Skeletal muscle cell (primary cell): ENCODE measurements at places on chromosomes 7 and 10.

DNA sequence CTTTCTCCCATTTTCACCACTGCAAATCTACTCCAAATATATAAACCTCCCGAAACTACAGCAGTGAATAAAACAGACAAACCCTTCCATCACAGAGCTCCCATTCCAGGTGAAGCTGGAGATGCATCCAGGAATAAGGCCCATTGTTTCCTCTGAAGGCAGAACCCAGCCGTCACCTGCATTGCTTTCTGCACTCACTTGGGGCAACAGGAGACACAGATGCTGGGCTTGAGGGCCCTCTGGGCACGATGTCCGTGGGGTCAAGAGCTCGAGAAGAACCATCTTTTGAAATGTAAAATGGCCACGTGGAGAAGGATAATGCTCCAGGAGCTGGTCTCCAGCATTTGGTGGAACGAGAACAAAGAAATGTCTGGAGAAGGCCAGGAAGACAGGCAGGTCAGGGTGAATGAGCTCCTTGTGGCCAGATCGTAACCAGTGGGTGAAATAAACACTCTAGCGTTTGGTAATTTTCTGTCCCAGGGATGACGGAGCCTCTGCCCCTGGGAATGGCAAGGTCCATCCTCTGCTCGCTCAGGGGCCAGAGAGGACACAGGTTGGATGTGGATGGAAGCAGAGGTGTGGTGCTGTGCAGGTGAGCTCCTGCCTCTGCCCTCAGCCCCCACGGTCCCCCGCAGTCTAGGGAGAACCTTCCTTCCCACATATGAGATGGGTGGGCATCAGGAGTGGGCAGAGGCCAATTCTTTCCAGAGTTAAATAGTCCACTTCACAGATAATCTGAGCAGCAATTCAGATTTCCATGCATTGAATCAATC, 556.1 kb downstream of the DNAJB6 start:
- no peak for DNase-seq

GRCh38 chr7:142557971-142558582, 191.2 kb upstream of the PRSS1 start:
- DNase-seq: no peak

GRCh38 chr7:45645141-45645969, 71.2 kb downstream of the ADCY1 start:
- no peak for DNase-seq

DNA sequence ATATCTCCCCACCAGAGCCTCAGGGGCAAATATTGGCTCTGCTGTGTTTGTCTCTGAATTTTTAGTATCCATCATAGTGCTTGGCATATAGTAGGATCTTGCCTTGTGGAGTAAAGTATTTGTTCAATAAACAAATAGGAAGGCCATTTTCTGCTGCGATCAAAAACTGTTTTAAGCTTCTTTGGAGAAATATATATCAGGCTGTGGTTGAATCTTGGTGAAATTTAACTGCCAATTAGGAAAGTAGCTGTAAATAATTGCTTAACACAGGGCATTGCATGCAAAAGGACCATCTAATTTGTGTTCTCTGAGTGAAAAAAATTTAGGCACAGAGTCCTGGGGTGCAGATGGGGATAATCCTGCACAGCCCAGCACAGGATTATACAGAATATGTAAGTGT, 15.1 kb downstream of the VCL start:
- no peak for DNase-seq

DNA sequence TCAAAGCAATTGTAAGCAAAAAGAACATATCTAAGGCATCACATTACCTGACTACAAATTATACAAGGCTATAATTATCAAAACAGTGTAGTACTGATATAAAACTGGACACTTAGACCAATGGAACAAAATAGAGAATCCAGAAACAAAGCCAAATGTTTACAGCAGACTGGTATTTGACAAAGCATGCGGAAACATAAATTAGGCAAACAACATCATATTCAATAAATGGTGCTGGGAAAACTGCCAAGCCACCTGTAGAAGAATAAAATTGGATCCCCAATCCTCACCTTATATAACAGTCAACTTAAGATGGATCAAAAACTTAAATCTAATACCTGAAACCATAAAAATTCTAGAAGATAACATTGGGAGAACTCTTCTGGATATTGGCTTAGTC, 240.8 kb upstream of the POM121L12 start:
- DNase-seq: no peak

DNA sequence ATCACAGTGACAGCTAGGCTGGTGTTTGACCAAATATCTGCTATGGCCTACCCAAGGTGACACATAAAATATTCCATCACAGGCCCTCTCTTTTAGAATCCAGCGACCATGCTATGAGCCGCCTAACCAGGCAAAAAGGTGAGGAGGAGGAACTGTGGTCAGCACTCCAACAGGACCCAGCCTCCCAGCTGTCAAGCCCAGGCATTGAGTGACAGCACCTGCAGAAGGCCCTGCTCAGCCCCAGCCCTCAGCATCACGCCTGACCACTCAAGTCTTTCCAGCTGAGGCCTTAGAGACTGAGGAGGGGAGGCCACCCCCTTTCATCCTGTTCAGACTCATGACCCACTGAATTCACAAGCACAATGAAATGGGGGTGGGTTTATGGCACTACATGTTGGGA, 43.0 kb downstream of the CXCL12 start:
- DNase-seq: no peak

DNA sequence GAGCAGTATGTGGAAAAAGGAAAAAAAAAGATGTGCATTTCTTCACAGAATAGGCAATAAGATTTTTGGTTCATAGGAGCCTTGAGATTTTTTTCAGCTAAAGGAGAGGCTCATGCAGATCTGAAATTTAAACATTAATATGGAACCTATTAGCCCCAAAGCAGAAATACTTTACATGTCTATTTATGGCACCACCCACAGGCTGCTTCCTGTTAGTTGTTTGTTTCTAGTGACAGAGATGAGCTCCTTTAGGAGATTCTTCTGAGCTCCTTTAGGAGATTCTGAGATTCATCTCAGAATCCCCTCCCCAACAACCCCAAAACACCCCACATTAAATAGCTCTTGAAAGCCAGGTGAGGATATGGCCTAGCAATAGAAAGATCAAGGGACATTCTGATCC, 27.9 kb upstream of the HPS1 start:
- no peak for DNase-seq

- DNase-seq: no peak
Observed at GRCh38 chr7:41732436-41732785, 29.5 kb upstream of the INHBA start.

DNA sequence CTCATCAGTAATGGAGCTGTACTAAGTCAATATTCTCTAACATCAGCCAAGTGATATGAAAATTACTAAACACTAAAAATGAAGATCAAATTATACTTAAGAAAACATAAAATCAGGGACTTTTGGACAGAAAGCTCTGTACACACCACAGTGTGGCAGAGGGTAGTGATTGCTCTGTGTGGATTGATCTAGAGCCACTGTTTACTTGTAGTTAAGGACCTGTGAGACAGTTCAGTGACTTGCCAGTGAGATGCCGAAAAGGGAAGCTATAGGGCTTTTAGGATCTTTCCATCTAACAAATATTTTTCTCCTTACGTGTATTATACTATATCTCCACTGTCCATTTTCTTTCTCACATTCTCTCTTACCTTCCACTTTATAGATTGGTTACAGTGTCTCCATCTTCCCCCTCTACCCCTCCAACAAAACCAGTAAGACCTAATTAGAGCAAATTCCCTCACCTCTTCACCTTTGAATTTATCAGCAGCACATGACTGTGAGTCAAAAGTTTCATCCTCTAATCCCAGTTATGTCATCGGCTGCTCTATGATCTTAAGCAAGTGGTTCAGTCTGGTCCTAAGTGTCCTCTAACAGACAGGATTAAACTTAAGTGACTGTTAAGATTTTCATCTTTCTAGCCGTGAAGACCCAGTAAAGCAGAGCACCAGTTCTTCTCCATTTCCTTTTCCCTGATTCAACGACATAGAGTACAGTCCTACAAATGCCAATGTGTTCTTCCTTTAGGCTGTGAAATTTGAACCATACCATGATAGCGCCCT, 6.9 kb downstream of the PIK3CG start:
- DNase-seq: no peak
